Mesangial cell (primary cell): ENCODE measurements at places on chromosomes 5 and 9. TPM values are rescaled to one million over a fixed set of nuclear protein-coding genes. Genes with fewer than 3 reads are reported as not detected.

Gene PCDHB15
- 0.16 and 1.0 TPM in 2 replicates for total RNA-seq

Gene TIMD4
- total RNA-seq, result 0.38 TPM in 1 of 2 replicates, not detected in the other

Gene IFNA21
- total RNA-seq, result not detected in 2 replicates

Gene FGF18
- total RNA-seq, result 0.33 and 14.1 TPM in 2 replicates

Gene MEF2C
- total RNA-seq, result 2.6 and 4.4 TPM in 2 replicates

Gene LRRC19
- total RNA-seq, result under 0.01 TPM in 1 of 2 replicates, not detected in the other
